ENCODE measurements at places on chromosomes 1 and 21.

DNA sequence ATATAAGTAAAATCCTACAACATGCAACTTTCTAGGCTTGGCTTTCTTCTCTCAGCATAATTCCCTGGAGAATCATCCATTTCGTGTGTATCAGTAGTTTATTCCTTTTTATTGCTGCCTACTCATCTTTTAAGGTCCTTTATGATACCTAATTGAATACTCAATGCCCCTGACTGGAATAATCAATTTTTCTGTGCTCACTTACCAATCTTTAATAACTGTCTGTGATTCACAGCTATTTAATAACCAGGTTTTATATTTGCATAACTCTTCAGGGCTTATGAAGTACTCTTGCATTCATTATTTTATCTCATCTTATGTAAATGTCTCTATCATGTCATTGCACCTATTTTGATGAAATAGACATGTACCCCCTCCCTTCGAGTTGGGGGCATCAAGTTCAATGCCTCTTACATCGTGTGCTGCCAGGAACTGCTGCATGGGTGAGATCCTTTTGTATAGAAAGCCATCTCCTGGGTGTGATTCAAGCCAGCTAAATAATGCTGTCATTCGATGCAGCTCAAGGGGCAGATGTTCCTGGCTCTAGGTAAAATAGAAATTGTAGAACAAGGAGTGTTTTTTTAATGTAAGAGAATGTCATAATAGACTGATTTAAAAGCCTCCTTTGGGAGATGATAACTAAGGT is 222.7 kb downstream of the SLC35F3 start:
- DNase-seq: no peak

- no peak for DNase-seq
Measured at GRCh38 chr1:184757406-184757805, 2.7 kb upstream of the EDEM3 start.

GRCh38 chr1:114595602-114596001 is 14.2 kb upstream of the BCAS2 start:
- no peak for DNase-seq

DNA sequence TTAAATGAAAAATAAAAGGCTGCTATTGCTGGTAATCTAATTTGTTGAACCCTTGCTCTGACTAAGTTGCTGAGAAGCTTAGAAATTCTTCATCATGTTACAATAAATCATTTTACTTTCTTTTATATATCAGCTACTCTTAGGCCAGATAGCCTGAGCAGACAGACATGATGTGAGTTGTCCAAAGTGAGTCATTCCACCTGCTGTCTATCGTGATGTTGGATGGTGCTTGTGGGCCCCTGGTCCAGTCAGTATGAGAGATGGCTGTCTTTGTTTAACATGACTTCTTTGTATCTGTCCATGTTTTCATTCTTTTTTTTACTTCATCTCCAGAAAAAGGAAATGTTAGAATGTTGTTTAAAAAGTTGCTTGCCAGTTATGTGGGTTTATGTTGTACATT is 188.8 kb downstream of the ADGRL2 start:
- no peak for DNase-seq

- no peak for DNase-seq
Measured at GRCh38 chr1:28096210-28097099, 8.0 kb upstream of the EYA3 start.

DNA sequence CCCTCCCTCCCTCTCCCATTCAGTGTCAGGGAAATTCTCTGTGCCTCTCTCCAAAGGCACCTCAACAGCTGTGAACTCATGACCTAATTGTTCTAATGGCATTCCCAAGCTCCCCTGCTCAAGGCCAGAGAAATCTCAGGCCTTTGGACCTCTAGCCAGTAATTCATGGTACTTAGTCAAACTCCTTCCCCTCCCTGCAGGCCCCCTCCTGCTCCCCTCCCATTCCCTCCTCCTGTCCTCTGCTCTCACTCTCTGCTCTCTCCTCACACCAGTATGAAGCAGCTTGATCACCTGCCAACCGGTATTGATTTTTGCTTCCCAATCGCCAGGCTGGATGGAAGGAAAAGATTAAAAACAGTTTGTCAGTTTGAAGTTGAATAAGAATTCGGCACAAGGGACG is 370.5 kb upstream of the PBX1 start:
- DNase-seq: no peak

- no peak for DNase-seq
Measured at GRCh38 chr1:1240822-1241587, 5.5 kb downstream of the C1QTNF12 start.

- DNase-seq: peak; percentile 21
Measured at GRCh38 chr1:45686015-45686287, 382 bp downstream of the GPBP1L1 start.

GRCh38 chr1:218156595-218156994 is 128.5 kb upstream of the RRP15 start:
- DNase-seq: no peak

GRCh38 chr1:205354259-205355074 is 2.3 kb downstream of the KLHDC8A start:
- DNase-seq: peak; percentile 42

DNA sequence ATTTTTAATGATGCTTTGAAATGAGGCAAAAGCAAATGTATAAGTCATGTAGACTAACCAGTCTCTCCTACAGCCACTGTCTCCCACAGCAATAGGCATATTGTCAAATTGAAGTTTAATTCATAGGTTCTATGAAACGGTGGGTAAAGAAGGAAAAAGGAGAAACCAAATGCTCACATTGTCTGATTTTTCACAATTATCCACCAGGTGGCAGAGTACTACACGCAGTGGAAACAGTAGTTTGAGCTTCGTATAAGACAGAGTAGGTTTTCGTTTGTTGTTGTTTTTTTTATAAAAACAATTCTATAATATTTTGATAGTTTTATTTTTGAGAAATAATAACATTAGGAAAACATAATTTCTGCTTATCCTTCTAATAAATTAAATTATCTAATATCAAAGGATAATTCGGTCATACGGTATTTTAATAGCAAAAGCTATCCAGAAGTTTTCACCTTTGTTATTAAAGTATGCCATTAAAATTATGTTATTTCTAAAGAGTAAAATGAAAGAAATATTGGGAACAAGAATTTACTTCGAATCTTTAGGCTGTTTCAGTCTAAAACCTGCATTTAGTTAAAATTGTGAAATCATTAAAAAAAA is 39.1 kb downstream of the TYW3 start:
- DNase-seq: peak; percentile 81

DNA sequence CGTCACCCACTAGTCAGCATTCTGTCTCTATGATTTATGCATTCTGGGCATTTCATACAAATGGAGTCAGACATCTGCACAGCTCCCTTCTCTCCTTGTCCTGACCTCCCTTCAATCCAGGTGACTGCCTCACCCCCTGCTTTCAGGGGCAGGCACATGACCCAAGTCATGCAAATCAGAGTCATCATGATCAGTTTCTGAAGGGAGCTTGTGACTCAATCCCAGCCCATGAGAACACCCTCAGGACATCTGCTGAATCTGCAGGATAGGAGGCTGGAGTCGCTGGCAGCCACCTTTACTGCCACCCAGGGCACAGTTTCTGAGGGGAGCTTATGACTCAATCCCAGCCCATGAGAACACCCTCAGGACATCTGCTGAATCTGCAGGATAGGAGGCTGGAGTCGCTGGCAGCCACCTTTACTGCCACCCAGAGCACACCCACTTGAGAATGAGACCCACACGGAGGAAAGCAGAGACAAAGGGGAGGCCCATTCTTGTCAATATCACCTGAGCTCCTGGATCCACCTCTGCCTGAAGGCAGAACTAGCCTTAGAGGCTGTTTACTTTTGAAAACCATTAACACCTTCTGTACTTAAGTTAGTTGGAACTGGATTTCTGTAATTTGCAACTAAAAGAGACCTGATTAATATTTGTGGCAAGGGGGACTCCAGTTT is 62.3 kb upstream of the SLC25A33 start:
- peak; percentile 33 for DNase-seq

DNA sequence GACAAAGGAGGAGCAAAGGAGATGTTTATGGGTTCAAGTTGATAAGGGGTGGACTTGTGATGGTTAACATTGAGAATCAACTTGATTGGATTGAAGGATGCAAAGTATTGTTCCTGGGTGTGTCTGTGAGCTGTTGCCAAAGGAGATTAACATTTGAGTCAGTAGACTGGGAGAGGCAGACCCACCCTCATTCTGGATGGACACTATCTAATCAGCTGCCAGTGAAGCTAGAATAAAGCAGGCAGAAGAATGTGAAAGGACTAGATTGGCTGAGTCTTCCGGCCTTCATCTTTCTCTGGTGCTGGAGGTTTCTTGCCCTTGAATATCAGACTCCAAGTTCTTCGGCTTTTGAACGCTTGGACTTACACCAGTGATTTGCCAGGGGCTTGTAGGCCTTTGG is 98.7 kb upstream of the DAB1 start:
- DNase-seq: no peak

GRCh38 chr1:92480813-92481598 is 5.7 kb downstream of the GFI1 start:
- DNase-seq: no peak

DNA sequence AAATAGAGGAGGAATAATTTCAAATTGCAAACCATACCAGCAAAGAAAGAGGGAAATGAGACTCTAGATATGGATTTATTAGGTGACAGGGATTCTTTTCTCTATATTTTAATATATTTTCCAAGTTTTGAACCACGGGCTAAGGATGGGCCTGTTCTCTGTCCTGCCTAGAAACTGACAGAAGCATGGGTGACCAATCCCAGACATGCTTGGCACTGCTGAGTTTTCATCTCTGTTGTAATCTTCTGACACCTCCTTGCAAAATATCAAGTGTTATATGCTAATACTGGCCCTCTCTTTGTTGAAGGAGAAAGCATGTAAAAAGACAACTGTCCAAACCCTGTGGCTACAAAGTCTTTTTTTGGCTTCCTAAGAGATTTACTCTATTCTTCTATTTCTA is 774 bp upstream of the ANGPTL7 start:
- DNase-seq: no peak

GRCh38 chr1:175536369-175536768 is 207.0 kb downstream of the TNR start:
- no peak for DNase-seq

- no peak for DNase-seq
Measured at GRCh38 chr1:111742938-111743549, 3.8 kb upstream of the INKA2 start.

DNA sequence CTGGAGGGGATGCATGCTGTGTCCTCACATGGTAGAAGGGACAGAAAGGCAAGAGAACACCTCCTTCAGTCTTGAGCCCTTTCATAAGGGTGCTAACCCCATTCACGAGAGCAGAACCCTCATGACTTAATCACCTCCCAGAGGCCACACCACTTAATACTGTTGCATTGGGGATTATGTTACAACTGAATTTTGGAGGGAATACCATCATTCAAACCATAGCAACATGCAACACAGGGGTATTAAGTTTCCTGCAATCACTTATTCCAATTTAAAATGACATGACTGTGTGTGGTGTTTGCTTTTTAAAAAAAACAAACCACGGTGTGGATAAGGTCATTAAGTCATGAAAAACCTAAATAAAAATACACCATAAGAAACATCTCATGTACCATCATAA is 3.1 kb upstream of the LIN9 start:
- DNase-seq: no peak

DNA sequence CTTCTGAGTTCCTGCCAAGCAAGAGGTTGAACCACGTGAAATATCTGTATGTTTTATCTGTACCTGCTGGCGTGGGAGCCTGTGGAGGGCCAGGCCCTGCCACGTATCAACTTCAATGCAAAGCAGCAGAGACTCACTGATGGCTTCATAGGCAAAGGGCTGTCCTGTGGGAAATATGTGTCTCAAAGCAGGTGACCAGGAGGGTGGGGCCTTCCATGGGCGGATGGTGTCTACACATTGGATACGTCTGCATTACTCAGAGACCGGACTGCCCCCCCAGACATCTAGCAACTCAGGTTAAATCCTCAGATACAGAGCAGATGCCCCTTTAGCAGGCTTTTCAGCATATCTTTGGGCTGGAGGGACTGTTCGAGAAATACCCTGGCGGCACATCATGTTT is 210.8 kb upstream of the C1orf174 start:
- DNase-seq: no peak

- DNase-seq: no peak
Measured at GRCh38 chr1:213474054-213474453, 423.0 kb downstream of the RPS6KC1 start.

GRCh38 chr1:93774707-93775106 is 93.1 kb upstream of the BCAR3 start:
- DNase-seq: peak; percentile 34

GRCh38 chr1:54579337-54579781 is 31.3 kb downstream of the ACOT11 start:
- no peak for DNase-seq

- no peak for DNase-seq
Measured at GRCh38 chr1:12551584-12551983, 66.4 kb downstream of the DHRS3 start.

- no peak for DNase-seq
Measured at GRCh38 chr1:206714331-206715058, 29.8 kb downstream of the MAPKAPK2 start.

- DNase-seq: no peak
Measured at GRCh38 chr1:100528871-100529270, 9.1 kb upstream of the GPR88 start.

DNA sequence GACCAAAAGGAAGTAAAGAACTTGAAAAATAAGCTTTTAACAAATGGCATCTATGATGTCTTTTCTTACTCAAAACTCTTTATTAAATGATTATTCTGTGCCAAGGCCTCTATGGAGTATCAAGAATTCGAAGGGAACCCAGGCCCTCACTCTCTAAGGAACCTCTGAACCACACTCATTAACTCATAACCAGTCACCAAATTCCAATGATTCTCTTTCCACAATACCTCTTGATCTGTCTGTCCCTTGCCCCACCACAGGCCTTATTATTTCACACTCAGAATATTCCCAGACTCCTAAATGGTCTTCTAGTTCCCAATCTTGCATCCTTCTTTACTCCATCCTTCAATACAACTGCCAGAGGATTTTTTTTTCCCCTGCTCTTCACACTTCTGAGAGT is 37.0 kb downstream of the PCSK9 start:
- DNase-seq: no peak

- no peak for DNase-seq
Measured at GRCh38 chr1:110272045-110272444, 61.9 kb downstream of the KCNC4 start.

DNA sequence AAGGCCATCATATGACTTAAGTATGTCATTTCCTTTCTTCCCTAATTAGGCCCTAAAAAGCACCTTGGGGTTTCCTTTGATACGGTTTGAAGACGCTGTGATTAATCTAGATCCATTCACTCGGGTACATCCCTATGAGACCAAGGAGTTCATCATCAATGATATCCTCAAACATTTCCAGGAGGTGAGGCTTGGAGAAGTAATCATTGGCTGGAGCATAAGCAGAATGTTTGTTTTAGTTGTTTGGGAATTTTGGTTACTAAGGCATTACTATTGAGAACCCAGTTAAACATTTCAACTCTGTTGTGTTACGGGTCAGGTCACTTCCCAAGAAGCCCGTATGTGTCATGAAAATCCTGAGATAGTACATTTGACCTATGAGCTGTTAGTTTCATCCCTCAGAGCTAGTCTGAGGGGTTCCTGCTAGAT is 185.2 kb downstream of the VPS13D start:
- no peak for DNase-seq

GRCh38 chr1:200179126-200179780 is 151.7 kb downstream of the NR5A2 start:
- DNase-seq: no peak

- DNase-seq: no peak
Measured at GRCh38 chr1:160949881-160950280, 4.7 kb downstream of the ITLN2 start.

- DNase-seq: no peak
Measured at GRCh38 chr1:1202831-1203560, 3.4 kb downstream of the TNFRSF18 start.

GRCh38 chr1:86875722-86876121 is 38.2 kb downstream of the SELENOF start:
- DNase-seq: no peak

Data from inflammatory macrophage treated with lipopolysaccharide for 1 hour (primary cell).